Fibroblast of mammary gland (primary cell): ENCODE measurements at places on chromosomes 12 and 14.

DNA sequence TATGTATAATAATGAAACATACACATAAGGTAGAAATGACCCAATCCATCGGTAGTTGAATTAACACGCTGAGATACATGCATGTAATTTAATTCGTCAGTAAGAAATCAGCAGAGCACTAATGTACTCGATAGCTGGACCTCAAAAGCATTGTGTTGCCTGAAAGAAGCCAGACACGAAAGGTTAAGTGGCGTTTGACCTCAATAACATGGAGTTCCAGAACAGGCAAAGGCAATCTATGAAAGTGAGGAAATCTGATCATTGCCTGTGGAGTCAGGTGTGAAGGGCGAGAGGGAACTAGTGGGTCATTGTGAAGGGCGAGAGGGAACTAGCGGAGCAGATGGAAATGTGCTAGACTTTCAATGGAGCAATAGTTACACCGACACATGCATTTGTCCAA, 970.4 kb upstream of the TMEM132C start:
- DNase-seq = no peak

DNA sequence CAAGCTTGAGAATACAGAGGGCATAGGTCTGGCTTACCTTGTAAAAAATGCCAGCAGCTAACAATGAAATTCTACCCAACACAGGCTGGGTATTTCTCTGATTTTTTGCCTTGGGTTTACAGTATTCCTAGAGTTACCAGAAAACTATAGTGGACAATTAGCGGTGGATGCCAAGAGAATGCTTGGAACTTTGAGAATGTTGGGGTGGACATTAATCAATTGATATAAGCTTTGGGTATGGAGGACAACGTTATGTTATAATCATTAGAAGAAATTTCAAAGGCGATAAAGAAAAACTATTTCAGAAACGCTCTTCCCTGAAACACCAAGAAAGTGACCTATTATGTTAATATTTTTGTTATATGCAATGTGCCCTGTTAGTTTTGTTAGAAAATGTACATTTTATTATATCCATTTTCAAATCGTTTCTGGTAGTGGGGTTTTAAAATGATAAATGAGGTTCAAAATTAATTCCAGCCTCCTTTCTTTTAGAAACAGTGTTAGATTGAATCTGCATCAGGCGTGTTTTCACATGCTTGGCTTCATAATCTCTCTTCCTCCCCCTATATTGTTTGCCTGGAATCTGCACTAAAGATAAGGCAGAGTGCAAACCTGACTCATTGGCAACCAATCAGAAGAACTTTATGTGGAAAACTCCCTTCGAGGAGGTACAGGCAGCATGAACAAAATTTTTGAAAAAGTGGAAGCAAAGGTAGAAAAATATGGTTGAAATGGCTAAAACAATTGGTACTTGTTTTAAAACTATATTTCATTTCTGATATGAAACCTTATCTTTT, 1.4 kb upstream of the PTPRQ start:
- DNase-seq = no peak

- no peak for DNase-seq
Measured at GRCh38 chr12:108948367-108948766, 68.5 kb downstream of the DAO start.

- no peak for DNase-seq
Measured at GRCh38 chr12:130216031-130216430, 53.8 kb downstream of the FZD10 start.

DNA sequence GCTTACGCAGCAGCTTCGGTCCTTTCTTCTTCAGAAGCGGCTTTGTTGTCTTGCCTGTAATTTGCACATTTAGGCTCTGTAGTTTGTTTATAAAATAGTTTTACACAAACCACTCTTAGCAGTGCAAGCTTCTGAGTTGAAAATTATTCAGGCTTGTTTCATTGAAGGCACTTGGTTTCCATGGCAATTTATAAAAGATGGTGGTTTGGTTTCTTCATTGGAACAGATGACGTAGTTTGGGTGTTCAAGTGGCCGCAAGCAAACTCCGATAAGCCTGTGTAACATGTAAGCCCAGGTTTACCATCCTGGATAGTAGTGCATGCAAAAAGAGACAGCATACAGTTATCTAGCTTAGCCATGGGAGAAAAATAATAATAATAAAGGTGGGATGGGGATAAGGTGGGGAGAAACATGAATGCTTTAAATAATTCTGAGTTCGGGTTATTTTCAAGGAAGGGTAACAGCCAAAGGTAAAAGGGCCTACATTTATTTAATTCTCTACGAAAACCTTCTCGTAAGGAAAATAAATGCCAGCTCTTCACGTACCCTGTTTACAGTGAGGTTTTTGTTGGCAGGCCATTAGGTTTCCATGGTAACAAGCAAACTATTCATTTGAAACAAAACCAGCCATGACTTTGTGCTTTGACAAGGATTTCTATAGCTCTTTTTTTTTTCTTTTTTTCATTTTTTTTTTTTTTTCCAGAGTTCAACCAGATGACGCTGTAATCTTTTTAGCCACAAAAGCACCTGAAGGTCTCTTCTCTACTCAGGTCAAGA, 189.6 kb upstream of the RPL10L start:
- DNase-seq = no peak

- peak; percentile 53 for DNase-seq
Measured at GRCh38 chr12:124898200-124898922, 16.1 kb downstream of the UBC start.

DNA sequence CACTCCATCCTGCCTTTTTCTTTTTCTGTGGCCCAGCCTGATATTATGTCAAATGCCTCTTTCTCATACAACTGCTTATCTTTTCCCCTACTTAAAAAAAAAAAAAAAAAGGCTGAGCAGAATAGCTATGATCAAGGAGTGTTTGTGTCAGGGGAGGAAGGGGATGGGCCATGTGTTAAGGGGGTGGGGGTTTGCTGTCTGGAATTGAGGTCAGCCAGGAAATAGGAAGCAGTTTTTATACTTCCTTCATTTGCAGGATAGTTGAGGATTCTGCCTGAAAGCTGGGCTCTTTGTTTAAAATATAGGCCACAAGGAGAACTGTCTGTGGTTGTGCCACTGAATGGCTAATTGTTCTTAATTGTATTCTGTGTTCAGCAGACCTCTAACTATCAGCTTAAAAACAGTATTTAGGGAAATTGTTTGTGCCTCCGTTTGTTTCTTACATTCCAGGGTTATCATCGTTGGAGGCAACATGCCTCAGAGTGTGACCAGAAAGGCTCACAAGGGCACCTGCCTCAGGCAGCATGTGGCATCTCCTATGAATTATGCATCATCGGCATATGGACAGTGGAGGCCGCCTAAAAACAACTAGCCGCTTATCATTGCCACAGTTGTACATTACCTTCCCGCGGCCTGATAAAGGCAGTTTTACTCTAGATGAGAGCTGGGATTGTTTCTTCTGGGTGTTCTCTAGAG, 96.0 kb downstream of the SRGAP1 start:
- no peak for DNase-seq

DNA sequence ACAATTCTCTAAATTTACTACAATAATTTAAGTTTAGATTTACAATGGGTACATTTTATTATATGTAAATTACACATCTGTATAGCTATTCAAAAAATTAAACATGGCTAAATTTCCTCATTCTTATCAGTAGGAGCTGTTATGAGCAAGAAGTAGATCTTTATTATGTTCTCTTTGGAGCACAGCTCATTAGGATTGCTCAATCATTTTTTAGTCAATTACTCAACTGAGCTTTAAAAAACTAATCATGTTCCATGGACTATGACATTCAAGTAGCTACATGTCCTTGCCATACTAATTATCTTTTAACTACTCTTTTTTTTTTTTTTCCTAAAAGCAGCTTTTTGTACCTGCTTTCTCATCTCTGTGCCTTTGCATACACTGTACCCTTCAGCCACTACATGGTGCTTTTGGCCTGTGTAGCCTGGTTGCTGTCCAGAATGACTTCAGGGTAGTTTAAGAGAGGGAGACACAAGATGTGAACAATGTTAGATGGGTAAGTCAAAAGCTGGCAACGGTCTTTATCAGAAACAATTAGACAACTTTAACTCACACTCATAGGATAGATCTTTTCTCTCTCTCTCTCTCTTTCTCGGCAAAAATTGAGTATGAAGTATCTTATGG, 69.0 kb downstream of the SSPN start:
- peak; percentile 65 for DNase-seq

GRCh38 chr12:75622492-75622891, 111.1 kb upstream of the KRR1 start:
- DNase-seq = no peak

GRCh38 chr12:24889411-24889810, 59.5 kb downstream of the BCAT1 start:
- DNase-seq = no peak

GRCh38 chr12:129961091-129961490, 57.3 kb upstream of the TMEM132D start:
- no peak for DNase-seq

DNA sequence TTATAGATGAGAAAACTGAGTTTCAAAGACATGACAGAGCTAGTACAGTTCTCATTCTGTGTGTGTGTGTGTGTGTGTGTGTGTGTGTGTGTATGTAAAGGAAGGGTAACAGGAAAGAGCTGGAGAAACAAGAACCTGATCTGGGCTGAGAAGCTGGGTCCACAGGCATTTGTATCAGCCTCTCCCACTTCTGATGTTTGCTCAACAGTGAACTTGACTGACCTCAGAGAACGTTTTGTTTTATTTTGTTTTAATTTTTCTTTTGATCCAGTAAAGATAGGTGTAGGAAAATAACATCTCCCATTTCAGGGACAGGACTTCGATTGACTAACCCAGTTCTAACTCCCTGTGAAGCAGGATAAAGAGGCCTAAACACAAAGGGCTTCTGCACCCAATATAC, 85.4 kb downstream of the STXBP6 start:
- DNase-seq = no peak

- peak; percentile 64 for DNase-seq
Measured at GRCh38 chr12:89889062-89889461, 180.4 kb upstream of the ATP2B1 start.

- DNase-seq = no peak
Measured at GRCh38 chr14:36085861-36086260, 90.7 kb downstream of the PTCSC3 start.

GRCh38 chr12:3885277-3886094, 12.3 kb upstream of the PARP11 start:
- peak; percentile 63 for DNase-seq

DNA sequence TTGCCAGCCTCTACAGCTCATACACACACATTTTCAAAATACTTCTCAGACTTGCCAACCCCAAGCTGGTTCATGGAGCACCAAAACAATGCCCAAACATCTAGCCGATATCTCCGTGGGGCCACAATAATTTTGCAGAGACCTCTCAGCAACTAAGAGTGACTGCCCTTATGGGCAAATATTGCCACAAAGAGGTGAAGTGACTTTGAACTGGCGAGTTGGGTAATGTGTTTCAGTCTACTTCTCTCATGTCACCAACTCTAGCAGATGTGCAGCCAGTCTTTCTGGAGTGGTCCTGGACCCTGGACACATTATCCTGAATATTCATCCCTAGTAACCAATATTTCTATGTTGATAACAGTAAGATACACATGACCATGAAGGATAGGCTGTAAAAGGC, 290.3 kb downstream of the EMP1 start:
- DNase-seq = no peak

- DNase-seq = no peak
Measured at GRCh38 chr12:128445415-128446127, 178.6 kb downstream of the TMEM132C start.

GRCh38 chr14:63186453-63186852, 17.8 kb upstream of the RHOJ start:
- peak; percentile 21 for DNase-seq

GRCh38 chr12:58420503-58420902, 479.1 kb downstream of the ATP23 start:
- DNase-seq = peak; percentile 64

DNA sequence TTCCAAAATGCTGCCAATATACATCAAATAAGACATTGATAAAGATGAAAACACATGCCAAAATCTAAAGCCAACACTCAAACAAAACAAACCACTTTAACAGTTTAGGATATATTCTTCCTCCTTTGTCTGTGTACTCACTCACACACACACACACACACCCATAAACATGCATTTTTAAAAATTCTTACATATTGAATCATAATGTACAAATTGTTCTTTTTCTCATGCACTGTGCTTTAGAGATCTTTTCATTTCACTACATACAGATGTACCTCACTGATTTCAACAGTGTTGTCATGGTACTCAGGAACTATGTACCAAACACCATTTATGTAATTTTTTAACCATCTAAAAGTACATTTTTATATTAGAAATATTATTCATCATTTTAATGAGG, 9.5 kb upstream of the RERG start:
- peak; percentile 67 for DNase-seq
